ENCODE measurements at places on chromosomes 5 and 9. TPM values are rescaled to one million over a fixed set of nuclear protein-coding genes. Genes with fewer than 3 reads are reported as not detected.
A peak's percentile ranks its signal among the peaks of the same experiment; 100 is the strongest.

The PCDHGB4 gene
- 14.9 TPM for total RNA-seq

DNA sequence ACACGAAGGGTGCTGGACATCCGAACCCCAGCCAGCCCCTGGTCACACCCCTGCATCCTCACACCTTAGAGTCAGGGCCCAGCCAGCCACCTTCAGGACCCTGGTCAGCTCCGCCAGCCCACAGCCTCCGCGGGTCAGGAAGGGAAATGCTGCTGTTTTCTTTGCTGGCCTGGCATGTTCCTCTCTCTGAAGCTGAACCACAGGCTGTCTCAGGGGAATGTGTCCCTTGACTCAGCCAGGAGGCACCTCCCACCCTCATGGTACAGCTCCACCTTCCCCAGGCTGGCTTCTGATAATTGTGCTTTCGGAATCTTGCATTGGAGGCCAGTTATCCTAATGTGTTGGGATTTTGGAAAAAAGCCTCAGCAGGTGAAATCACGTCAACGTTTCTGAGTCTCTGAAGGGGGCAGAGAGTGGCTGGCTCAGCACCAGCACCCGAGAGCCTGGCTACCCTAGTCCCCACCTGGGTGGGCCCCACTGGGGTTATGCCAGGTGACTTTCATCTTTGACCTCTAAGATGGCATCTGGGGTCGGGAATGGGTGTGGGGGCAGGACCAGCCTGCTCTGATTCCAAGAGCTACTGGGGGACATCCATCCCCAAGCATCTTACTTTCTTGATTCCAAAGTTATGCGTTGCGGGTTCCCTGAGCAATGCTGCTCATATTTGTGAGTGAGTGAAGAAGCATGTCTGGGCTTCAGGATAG, 9.8 kb upstream of the OLFM1 start:
- peak; percentile 84 for DNase-seq

DNA sequence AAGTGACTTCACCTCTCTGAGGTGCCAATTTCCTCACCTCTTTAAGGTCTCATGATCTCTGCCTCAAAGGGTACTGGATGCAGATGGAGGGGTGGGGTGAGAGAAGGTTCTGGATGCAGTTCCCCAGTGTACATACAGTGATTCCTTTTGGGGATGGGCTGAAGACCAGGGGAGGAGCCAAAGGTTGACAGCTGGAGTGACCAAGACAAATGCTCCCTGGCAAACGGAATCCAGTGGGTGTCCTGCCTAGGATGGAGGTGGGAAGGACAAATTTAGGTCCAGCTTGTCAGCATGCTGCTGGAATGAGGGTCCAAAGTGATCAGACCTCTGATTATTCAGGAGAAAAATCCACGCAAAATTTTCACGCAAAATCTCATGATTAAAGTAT, 7.3 kb upstream of the LMX1B start:
- DNase-seq: no peak

DNA sequence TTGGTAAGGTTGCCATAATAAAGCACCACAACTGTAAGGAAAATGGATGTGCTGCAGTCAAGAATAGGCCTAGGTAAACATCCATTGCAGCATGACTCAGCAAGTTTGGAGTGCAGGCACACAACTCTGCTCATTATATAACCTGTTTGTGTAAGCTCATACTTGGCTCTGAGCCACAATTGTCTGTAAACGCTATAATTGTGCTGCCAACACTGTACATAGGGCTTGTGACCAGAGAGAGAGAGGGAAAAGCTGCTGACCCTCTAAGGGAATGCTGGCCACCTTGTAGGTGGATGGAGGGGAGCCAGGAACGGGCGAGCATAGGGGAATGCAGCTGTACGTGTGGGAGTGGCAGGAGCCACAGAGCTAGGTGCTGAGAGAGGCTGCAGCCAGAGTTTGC, 2186.5 kb upstream of the ACO1 start:
- peak; percentile 14 for DNase-seq
